ENCODE measurements at places on chromosomes 16 and 17.

DNA sequence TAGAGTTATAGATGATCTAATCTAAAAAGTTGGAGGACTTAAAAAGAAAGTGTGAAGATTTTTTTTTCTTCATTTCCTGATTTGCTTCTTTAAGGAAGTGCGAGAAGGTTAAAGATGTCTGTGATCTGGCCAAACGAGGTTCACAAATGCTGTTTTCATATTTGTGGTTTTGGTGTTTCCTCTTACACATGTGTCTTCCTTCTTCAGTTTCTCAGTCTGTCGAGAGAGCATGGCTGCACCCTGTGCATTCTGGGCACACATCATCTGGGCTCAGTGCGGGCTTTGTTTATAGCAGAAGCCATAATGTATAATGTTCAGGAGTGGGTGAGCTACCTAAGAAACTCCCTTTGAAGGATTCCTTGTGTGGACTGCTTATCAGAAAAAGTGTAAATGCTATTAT, 260.4 kb upstream of the TBX2 start:
- peak; percentile 41 for DNase-seq

GRCh38 chr17:58722696-58723095, 30.3 kb downstream of the RAD51C start:
- no peak for DNase-seq

- DNase-seq: no peak
Measured at GRCh38 chr16:85554889-85555718, 58.0 kb upstream of the GSE1 start.

- DNase-seq: no peak
Measured at GRCh38 chr17:39804839-39805238, 59.3 kb downstream of the IKZF3 start.

DNA sequence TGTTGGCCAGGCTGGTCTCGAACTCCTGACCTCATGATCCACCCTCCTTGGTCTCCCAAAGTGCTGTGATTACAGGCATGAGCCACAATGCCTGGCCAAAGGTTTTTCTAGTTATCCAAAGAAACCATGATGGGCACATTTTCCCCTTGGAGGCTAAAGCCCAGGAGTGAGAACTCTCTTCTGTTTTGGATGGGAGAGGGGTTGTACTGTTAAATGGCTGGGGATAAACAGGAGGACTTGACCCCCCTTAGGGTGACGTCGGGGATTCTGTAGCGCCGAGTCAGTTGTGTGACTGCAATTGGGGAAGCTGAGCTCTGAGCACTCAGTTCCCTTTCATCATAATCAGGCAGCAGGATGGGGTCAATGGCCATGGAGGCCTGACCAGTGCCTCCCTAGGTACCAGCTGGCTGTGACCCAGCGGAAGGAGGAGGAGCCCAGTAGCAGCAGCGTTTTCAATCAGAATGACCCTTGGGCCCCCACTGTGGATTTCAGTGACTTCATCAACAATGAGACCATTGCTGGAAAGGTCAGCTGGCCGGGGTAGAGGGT, 4.1 kb downstream of the AOC3 start:
- no peak for DNase-seq

- no peak for DNase-seq
Measured at GRCh38 chr17:36728030-36728991, 126.9 kb downstream of the MRM1 start.

DNA sequence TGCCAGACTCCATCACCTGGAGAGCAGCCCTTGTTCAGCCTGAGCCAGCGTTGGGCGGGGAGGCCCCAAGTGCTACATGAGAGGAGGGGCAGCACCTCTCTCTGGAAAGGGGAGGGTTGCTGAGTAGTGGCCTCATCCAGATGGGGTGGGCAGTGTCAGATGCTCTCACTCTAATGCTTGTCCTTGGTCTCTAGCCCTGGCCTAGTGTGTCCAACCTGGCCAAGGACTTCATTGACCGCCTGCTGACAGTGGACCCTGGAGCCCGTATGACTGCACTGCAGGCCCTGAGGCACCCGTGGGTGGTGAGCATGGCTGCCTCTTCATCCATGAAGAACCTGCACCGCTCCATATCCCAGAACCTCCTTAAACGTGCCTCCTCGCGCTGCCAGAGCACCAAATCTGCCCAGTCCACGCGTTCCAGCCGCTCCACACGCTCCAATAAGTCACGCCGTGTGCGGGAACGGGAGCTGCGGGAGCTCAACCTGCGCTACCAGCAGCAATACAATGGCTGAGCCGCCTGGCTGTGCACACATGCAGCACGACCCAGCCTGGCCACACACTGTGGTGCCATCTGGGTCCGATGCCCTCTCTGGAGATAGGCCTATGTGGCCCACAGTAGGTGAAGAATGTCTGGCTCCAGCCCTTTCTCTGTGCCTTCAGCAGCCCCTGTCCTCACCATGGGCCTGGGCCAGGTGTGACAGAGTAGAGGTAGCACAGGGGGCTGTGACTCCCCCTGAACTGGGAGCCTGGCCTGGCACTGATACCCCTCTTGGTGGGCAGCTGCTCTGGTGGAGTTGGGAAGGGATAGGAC, 4.3 kb downstream of the CTRL start:
- no peak for DNase-seq

- peak; percentile 30 for DNase-seq
Measured at GRCh38 chr16:714558-715476, at the start of gene METRN. Gene METRN, plus strand, starts transcription at chr16:715118. Its CDS starts 172 bp downstream, at chr16:715290.

DNA sequence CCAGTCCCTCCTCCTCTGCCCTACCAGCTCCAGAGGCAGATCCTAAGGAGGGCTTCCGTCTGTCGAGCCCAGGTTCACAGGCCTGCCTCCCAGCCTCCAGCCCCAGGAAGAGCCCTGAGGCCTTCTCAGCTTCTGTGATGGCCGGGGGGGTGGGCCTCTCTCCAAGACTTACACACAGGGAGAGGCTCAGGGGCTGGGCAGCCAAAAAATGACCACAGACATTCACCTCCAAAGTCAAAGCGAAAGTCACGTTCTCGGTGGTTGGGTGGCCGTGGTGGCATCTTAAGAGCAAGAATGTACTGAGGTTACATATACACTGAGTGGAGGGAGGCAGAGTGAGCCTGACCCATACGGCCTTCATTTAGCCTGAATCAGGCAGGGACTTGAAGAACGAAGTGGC, 119.1 kb downstream of the CCDC182 start:
- no peak for DNase-seq

DNA sequence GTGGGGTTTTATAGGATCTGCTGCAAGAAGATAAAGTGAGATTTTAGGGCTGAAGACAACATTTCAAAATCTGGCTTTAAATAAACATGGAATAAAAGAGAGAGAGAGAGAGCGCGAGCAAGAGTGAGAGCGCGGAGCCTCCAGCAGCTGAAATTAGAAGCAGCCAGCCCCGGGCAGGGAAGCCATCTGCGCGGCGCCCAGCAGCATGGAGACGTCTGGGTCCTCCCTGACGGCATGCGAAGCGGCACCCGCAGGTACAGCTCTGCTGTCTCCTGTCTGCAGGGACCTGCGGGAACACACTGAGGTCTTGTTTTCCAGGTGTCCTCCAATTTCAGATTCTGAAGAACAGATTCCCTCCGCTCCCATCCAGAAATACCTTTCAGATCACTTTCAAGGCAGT, 7.9 kb upstream of the BAIAP2 start:
- DNase-seq: no peak

- peak; percentile 73 for DNase-seq
Measured at GRCh38 chr17:31321481-31321880, at the start of gene EVI2A. Gene EVI2A, minus strand, starts transcription at chr17:31321622. Its CDS starts 2,609 bp downstream, at chr17:31319013.

- peak; percentile 35 for DNase-seq
Measured at GRCh38 chr16:23694644-23695373, 16.1 kb downstream of the PLK1 start.

DNA sequence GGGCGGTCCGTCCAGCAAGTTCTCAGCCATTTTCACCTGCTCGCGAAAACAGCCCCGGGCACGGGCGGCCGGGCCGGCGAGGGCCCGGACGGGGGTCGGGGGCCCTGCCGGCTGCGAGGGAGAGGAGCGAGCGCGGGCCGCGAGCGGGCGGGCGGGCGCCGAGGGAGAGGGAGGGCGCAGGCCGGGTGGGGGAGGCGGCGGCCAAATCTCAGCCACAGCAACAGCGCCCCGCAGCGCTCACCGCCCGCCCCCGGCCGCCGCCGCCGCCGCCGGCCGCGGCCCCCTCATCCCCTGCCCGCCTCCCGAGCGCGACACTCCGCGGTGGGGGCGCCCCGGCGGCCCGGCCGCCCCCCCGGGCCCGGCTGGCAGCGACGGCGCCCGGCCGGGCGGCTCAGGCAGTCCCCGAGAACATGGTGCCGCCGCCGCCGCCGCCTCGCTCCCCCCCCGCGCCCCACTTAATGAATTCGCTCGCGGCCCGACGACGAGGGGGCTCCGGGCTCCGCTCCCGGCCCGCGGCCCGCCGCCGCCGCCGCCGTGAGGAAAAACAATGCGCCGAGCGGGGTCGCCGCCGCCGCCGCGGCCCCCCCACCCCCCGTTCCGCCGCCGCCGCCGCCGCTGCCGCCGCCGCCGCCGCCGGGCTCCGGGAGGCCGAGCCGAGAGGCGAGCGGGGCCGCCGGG, 487 bp downstream of the CREBBP start:
- DNase-seq: no peak

GRCh38 chr17:80385046-80385445, 29.9 kb upstream of the ENDOV start:
- no peak for DNase-seq

GRCh38 chr16:13621639-13622038, 298.3 kb upstream of the ERCC4 start:
- DNase-seq: no peak

DNA sequence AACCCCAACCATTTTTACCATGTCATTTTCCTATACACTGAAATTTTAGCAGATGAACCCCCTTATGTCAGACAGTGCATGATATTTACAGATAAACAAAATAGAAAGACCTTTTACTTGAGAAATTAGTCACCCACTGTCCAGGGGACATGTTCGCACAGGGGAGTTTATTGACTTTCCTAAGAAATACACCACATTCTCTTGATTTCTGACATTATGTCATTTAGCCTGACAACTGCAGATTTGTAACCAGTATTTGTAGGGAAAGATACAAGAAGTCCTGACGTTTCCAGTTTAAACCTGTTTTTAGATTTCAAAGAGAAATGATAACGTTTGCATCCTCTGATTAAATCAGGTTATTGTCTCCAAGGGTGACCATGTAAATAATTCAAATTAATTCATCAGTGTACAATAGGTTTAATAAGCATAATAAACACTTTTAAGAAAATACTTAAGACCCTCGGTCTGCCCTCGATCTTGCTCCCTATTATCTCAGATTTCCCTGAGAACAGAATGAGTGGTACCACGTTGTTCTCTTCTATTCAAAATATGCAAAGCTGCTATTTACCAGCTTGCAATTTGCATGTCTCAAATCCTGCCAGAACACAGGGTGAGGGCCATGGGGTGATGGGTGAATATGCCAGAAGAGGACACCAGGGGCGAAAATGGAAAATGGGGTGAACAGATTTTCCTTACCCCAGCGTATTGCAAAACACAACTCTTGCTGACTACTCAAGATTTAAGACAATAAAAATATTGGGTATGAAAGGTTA, 2.1 kb upstream of the LYRM9 start:
- no peak for DNase-seq

DNA sequence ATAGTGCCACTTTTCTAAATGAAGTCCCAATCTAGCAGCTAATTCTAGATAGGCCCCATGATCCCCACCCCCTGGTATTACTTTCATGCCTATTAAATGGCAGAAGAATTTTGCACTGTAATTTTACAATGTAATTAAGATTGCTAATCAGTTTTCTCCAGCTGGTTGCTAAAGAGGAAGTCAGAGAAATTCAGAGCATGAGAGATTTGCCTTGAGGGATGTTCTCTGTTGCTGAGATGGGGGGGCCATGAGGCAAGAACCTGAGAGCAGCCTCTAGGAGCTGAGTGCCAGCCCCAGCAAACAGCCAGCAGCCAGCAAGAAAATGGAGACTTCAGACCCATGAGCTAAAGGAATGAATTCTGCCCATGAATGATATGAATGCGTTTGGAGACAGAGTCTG, 38.9 kb downstream of the SHCBP1 start:
- no peak for DNase-seq

DNA sequence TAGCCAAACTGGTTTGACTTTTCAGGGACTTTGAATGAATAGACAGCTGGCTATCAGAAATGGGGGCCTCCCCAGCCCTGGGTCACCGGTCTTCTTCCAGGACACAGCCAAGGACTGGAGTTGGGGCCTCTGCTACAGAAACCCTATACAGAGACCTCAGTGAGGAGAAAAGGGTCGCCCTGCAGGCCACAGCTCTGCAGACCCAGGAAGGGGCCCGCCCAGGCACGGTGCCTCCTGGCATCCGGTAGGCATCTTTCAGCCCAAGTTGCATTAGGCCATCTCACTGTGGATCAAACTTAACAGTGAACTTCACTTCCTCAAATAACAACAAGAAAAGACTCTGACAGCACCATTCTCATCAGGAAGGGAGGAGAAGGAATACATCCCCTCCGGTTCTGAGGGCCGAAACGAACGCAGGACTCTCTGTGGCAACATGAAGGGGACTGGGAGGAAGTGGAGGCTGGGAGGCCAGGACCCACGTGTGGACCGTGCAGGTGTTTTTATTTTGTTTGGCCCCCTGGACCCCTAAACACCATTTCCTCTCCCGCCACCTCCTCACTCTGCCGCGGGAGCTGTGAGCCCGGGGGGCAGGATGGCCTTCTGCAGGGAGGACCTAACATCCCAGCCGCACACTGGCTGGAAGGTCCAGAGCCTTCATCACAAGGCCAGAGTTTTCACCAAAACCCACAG, 7.2 kb downstream of the SLC38A10 start:
- DNase-seq: no peak

- no peak for DNase-seq
Measured at GRCh38 chr16:30357085-30357714, 2.1 kb upstream of the CD2BP2 start.

DNA sequence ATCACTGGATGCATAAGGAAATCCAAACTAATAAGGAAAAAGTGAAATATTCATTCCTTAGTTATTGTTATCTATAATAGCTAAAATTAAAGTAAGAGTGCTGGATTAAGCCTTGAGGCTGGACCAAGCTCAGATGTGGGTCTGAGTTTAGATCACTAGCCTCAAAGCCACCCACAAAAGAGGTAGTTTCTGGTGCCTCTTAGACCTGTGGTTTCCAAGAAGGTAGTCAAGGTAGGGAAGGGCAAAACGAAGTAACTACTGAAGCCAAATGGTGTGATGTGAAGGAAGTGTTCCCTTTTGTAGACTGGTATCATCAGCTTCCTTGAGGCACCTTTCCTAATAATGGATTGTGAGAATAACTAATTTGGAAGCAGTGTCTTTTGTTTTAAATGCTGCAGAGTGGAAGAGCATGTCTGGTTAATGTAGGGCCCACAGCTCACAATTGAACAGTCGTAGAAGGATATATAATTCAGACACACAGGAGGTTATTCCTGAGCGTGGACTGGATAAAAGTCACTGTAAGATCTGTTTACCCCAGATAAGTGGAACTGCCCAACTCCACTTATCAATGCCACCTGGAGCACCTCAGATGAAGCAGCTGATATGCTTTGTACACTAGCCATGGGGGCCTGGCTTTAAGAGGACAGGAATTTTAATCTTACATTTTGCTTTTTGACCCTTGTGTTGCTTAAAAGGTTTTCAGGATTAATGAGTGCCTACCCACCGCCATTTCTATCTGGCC, 31.7 kb upstream of the LCMT1 start:
- DNase-seq: no peak

GRCh38 chr17:83068641-83069570, 10.5 kb upstream of the METRNL start:
- no peak for DNase-seq
